ENCODE measurements at places on chromosomes 2 and 18. TPM values are rescaled to one million over a fixed set of nuclear protein-coding genes. Genes with fewer than 3 reads are reported as not detected.

Gene CTNNA2
- not detected for total RNA-seq

Gene SLC5A7
- not detected for total RNA-seq

Gene YPEL5
- total RNA-seq = 43.5 TPM

Gene APCDD1
- total RNA-seq = 0.35 TPM

Gene VIT
- not detected for total RNA-seq

Gene MAPK4
- not detected for total RNA-seq

Gene RRM2
- 152 TPM for total RNA-seq

Gene SERPINB3
- 212 TPM for total RNA-seq

Gene PEX13
- 54.6 TPM for total RNA-seq

Gene TUBA3E
- not detected for total RNA-seq

Gene MAL
- total RNA-seq = 6.1 TPM

Gene RBFA
- 39.9 TPM for total RNA-seq

Gene IRS1
- 27.2 TPM for total RNA-seq
